Effector memory CD8-positive, alpha-beta T cell (primary cell): ENCODE measurements at places on chromosomes 6 and 20.
A peak's percentile ranks its signal among the peaks of the same experiment; 100 is the strongest.

- DNase-seq, result no peak
Observed at GRCh38 chr6:160500639-160501038, 152.5 kb downstream of the SLC22A3 start.

- no peak for DNase-seq
Observed at GRCh38 chr6:66421570-66421969, 714.5 kb upstream of the EYS start.

DNA sequence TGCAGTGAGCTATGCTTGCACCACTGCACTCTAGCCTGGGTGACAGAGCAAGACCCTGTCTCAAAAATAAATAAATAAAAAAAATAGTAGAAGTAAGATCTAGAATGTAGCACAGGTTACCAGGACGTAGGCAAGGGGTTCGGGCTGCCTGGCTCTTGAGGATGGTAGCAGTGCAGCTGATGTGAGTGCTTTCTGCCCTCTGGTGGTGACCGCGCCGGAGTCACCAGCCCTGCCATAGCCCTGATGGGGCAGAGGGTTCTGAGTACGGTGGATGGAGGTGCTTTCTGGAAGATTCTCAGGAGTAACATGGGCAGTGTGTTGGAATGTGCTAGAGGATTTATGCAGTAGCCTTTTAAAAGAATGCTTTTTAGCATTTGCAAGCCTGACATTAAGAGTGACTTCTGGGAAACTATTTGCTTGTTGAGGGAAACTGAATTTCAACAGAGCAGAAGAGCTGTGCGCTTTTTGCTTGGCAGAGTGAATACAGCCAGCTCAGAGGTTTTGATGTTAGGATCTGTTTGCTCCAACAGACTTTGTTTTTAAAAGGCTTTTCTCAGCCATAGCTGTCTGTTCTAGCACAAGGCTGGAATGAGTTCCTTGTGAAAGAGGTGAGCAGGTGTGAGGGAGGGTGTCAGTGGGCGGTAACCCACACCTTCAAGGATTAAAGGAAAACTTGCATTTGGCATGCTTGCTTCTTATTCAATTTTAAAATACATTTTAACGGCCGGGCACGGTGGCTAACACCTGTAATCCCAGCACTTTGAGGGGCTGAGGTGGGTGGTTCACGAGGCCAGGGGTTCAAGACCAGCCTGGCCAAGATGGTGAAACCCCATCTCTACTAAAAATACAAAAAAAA is 65.9 kb downstream of the PTPN1 start:
- DNase-seq, result peak; percentile 48

- no peak for DNase-seq
Observed at GRCh38 chr6:21508753-21509152, 84.8 kb upstream of the SOX4 start.

GRCh38 chr20:62437927-62438326 is 10.6 kb upstream of the RBBP8NL start:
- DNase-seq, result no peak

DNA sequence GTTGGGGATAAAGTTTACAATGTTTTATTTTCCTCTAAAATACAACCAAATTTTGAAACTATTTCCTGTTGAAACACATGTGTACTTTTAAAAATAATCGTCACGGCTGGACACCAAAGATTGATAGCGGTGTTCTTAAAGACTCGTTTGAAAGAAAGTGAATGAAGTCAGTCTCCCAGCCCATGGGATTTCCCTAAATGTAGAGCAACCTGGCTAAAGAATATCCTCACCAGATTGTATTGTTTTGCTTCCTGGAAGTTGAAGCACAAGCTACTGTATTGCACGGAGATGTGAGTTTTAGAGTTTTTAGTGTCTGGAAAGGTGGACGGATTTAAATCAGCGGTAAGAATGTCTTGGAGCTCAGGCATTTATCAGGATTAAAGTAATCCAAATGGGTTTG is 189.5 kb downstream of the THBS2 start:
- DNase-seq, result no peak

DNA sequence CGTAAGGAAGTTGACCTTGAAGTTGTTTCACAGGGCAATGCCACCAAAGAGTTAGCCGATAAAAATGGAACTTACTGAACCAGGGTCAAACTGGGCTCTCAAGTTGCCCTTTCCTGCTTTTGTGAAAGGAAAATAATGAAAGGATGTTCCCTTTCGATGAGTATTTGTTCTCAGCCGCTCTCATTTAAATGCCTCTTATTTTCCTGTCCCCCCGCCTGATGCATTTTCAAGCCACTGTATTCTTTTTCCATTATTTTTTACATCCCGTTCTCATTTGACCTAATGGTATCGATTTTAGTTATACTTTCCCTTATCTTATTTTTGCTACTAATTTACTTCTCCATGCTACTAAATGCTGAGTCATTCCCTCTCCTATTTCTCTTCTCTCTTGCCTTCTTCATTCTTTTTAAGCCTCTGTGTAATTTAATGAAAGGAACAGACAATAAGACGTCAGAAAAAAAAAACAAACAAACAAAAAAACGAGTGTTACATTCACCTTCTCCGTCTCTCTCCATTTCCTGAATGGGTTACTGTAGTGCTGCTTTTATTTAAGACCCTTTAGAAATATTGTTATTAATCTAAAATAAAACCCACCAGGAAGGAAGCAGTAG is 655 bp upstream of the NDUFAF4 start:
- DNase-seq, result no peak

GRCh38 chr20:2759143-2759542 is 41.3 kb downstream of the CPXM1 start:
- no peak for DNase-seq

- DNase-seq, result no peak
Observed at GRCh38 chr6:77987035-77987384, 334.2 kb downstream of the MEI4 start.

GRCh38 chr20:63084563-63084927 is 77.8 kb upstream of the BHLHE23 start:
- no peak for DNase-seq

- DNase-seq, result no peak
Observed at GRCh38 chr6:2531426-2532215, 219.1 kb downstream of the MYLK4 start.

GRCh38 chr6:130890521-130890971 is 63.3 kb downstream of the SMLR1 start:
- no peak for DNase-seq

GRCh38 chr6:4192627-4193026 is 57.3 kb upstream of the ECI2 start:
- DNase-seq, result no peak

DNA sequence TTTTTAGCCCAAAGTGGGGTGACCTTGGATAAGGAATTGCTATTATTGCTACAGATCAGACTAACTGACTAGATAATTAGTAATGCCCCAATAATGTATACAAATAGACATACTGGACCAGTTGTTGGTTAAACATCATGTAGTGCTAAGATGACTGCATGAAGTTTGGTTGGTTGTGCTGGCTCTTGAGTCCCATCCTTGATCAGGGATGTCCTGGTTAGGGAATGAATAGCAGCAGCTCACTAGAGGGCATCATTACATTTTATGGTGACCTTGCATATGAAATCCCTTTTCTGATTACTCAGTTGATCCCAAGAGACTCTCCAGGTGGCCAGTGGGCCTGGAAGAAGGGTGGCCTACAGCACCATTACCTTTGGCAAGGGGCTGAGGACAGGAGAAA is 10.9 kb downstream of the TPBG start:
- no peak for DNase-seq

DNA sequence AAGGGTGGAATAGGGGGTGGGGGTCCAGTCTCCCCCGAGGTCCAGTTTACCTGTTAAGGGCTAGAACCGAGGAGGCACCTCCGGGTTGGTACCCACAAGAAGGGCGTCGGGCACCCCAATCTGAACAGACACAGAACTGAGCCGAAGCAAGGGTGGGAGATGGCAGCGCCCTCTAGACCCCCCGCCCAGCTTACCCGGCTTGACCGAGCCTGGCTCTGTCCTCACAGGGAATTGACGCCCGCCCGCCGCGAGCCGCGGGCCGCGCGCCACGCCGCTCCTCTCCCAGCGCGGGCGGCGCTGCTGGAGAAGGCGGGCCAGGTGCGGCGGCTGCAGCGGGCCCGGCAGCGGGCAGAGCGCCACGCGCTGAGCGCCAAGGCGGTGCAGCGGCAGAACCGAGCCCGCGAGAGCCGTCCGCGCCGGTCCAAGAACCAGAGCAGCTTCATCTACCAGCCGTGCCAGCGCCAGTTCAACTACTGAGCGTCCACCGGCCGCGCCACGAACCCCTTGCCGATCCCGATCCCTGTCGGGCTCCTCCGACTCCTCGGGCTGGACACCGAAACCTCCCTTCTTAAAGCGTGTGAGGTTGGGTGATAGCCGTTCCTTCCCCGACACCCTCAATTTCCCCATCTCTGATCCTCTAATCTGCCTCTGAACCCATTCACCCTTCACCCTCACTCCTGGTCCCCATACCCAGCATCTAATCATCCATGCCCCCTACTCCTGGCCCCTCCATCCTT is 5.9 kb downstream of the TP53INP2 start:
- DNase-seq, result no peak

- DNase-seq, result no peak
Observed at GRCh38 chr6:143647191-143647590, 30.6 kb upstream of the PHACTR2 start.

DNA sequence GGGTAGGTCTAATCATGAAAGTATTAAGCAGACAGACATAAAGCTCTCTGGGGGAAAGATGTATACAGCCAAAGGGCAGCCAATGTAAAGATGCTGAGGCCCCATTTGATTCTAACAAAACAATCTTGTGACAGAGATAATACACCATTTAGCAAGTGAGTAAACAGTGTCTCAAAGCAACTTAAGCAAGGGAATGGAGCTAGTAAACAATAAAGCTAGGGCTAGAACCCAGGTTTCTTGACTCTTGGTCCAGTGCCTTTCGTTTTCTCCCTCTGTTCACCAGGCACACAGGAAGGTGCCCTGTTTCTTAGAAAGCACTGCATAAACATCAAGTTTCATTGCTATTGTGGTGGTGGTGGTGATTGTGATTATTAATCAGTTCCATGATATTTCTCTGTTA is 5.1 kb downstream of the ELOVL2 start:
- no peak for DNase-seq

- no peak for DNase-seq
Observed at GRCh38 chr6:12584631-12585405, 131.7 kb upstream of the PHACTR1 start.

GRCh38 chr20:60339738-60340137 is 381.5 kb downstream of the CDH26 start:
- no peak for DNase-seq

DNA sequence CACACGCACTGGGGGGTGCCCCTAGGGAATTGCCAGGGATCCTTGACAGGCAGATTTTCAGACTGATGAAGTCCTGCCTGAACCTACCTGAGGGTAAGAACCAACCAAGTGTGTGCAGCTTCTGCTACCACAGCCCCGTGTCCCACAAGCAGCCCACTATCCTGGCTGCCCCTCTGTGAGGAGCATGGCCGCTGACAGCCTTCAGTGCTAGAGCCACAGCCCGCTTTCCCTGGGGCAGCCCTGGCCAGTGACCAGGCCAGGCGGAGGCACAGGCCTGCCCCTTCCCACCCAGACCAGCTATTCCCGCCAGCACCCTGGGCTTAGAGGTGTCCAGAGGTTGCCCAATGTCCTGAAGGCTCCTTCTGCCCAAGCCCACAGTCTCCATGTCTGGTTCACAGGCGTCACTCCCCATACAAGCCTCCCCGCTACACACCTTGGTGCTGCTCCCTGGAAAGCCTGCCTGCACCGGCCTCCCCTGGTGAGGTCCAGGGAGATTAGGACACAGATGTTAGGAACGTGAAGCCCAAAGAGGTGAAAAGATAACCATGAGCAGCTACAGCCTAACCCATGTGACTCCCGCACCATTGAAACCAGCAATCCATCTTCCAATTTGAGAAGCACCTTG is 207.0 kb downstream of the SYNDIG1 start:
- DNase-seq, result no peak

DNA sequence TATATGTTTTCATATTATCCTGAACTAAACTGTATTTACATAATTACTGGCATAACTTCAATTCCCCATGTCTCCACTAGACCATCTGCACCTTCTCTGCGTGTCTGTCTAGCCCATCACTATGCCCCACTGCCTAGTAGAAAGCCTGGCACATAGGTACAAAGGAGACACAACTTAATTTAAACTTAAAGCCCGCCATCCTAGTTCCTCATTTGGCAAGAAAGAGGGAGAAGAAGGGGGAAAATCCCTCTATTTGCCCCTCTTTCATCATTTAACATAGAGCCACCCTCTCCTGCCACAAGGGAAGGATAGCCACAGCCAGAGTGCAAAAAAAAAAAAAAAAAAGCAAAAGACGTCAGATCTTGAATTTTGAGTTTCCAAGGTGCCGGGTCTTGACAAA is 1.8 kb downstream of the PKIG start:
- DNase-seq, result no peak

DNA sequence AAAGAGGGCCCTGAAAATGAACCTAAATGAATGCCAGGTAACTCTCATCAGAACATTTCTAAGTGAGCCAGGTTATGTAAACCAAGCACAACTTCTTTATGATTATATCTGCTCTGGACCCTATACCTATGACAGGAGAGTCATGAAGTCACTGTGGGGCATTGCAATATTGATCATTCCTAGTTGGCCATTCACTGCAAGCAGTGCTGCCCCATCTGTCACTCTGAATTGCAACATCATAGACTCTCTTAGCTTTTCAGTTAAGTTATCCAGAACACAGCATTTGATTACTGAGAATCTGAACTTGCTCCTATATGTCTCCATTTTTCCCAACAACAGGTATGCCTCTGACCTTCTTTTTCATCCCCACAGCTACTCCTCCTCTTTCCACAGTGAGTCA is 3.3 kb downstream of the COL21A1 start:
- DNase-seq, result no peak

DNA sequence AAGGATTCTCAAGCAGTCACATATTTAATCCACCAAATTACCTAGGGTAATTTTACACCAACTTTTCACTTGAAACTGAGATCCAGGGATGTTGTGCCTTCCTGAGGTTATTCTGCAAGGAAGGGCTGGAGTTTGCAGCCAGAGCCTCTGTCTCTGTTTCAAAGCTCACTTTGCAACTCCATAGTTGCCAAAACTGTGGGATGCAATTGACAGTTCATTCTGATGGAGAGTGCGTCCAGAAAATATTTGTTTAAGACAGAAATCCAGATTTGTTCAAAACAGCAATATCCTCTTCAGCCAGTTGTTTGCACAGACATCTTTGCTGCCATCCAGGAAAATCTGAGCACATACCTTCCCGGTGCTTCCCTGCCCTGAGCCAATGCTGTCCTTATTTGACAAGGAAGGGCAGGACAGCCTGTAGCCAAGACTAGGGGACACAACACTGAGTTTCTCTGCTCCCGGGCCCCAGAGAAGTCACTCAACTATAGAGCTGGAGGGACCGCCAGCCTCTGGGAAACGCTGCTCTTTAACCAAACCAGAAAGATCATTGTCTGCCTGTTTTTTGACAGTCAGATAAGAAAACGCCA is 297.4 kb downstream of the HIVEP2 start:
- DNase-seq, result no peak
